ENCODE measurements at places on chromosomes 4 and X.
A peak's percentile ranks its signal among the peaks of the same experiment; 100 is the strongest.

- no peak for DNase-seq
These were observed 265.0 kb upstream of the FAT4 start for GRCh38 chr4:125049711-125050110.

DNA sequence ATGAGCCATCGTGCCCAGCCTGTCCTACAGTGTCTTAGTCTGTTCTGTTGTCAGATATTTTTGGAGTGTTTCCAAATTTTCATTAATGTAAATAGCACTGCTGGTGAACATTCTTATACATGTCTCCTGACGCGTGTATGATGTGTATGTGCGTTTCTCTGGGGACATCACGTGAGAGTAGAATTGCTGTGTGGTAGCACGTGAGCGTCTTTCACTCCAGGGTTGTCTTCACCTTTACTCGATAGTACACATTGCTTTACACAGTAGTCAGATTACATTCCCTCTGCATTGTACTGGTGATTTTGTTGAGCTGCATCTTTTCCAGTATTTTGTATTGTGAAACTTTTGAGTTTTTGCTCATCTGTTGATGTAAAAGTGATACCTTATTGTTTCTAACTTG is 60.0 kb downstream of the ARHGAP10 start:
- no peak for DNase-seq

DNA sequence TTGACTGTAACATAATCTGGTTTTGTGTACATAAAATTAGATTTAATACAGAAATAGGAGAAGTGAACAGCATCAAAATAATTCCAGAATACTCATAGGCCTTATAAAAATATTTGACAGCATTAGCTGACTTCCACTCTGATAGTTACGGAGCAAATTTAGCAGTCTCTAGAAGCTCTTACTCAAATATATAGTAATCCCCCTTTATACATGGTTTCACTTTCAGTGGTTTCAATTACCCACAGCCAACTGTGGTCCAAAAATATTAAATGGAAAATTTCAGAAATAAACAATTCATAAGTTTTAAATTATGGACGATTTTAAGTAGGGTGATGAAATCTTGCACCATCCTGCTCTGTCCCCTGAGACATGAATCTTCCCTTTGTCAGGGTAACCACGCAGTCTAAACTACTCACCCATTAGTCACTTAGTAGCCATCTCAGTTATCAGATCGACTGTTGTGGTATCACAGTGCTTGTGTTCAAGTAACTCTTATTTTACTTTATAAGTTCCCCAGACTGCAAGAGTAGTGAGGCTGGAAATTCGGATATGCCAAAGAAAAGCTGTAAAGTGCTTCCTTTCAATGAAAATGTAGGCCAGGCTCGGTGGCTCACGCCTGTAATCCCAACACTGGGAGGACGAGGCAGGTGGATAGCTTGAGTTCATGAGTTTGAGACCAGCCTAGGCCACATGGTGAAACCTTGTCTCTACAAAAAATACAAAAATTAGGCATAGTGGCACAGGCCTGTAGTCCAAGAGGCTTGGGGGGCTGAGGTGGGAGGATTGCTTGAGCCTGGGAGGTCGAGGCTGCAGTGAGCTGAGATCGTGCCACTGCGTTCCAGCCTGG is 17.2 kb upstream of the RTL9 start:
- peak; percentile 80 for DNase-seq

GRCh38 chrX:14817571-14817970 is 55.3 kb downstream of the FANCB start:
- DNase-seq: no peak

- no peak for DNase-seq
These were observed 262.8 kb downstream of the PRDM5 start for GRCh38 chr4:120659616-120660170.

- DNase-seq: no peak
These were observed 53.6 kb upstream of the TLR3 start for GRCh38 chr4:186015212-186015817.

- no peak for DNase-seq
These were observed 115.3 kb downstream of the AASDH start for GRCh38 chr4:56272003-56272402.

GRCh38 chr4:145177511-145177905 is 2.9 kb downstream of the OTUD4 start:
- no peak for DNase-seq
